Fibroblast of lung (primary cell): ENCODE measurements at places on chromosomes 12 and 14. TPM values are rescaled to one million over a fixed set of nuclear protein-coding genes. Genes with fewer than 3 reads are reported as not detected.

COX8C gene
- total RNA-seq, result 0.33 TPM in 1 of 2 replicates, not detected in the other

DNA sequence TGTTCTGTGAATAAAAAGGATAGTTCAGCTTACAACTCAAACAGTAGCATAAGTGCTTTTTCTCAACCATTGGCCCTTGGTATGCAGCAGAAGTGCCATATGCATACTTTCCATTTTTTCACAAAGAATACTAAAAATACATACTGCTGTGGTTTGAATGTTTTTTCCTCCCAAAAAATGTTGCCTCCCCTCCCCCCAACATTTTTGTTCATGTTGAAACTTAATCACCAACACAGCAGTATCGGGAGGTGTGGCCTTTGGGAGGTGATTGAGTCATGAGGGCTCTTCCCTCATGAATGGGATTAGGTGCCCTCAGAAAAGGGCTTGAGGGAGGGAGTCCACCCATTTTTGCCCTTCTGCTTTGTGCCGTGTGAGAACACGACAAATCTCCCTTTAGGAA is 198.6 kb downstream of the ESR2 start:
- no peak overlapping the region for H3K27ac ChIP-seq
- H3K36me3 ChIP-seq, result no peaks in the 10 kb centered on the region
- no peaks in the 10 kb centered on the region for H3K27me3 ChIP-seq
- DNase-seq, result peak; percentile 20
- H3K4me1 ChIP-seq, result no peaks in the 10 kb centered on the region

GRCh38 chr14:75144944-75145343 is 18.1 kb upstream of the NEK9 start:
- peaks cover 1% of the 10 kb centered on the region for H3K36me3 ChIP-seq
- H3K4me1 ChIP-seq, result no peaks in the 10 kb centered on the region
- H3K4me3 ChIP-seq, result no peak overlapping the region
- no peaks in the 10 kb centered on the region for H3K27me3 ChIP-seq
- H3K27ac ChIP-seq, result no peak overlapping the region

GRCh38 chr12:85448548-85449139 is 168.6 kb downstream of the ALX1 start:
- H3K4me1 ChIP-seq, result no peaks in the 10 kb centered on the region
- no peak overlapping the region for H3K4me3 ChIP-seq
- no peaks in the 10 kb centered on the region for H3K27me3 ChIP-seq
- no peaks in the 10 kb centered on the region for H3K36me3 ChIP-seq
- H3K27ac ChIP-seq, result no peak overlapping the region

DNA sequence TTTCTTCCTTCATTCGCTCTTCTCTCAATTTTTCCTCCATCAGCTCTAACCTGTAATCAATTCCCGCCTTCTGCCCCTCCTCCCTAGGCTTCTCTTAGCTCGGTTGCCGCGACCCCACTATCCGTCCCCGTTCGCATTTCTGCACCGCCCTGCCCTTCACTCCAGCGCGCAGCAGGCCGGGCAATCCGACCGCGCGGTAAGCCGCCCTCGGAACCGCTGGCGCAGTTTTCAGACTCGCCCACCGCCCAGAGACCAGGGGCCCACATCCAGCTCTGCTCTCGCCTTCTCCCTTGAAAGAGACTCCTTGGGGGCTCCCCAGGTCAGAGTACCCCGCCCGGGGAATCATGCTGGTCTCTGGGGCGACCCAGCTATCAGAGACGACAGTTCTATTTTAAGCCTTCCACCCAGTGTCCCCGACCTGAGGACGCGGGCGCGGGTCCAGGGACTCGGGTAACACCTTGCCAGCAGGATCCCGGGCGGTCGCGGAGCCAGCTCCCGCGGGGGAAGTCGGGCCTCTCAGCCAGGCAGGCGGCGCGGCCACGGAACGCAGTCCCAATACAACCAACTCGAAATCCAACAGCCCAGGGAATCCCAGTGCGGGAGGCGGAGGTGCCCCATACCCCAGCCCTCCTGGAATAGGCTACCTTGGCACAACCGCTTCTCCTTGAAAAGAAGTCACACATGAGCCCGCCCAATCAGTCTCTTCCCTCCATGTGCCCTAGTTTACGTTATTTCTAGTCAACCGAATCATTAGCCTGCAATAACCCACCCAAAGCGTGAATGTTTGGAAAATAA is 5.7 kb upstream of the SLC38A4 start:
- peaks cover 19% of the 10 kb centered on the region for H3K27me3 ChIP-seq
- DNase-seq, result peak; percentile 24
- H3K4me1 ChIP-seq, result peaks cover 2% of the 10 kb centered on the region
- H3K36me3 ChIP-seq, result no peaks in the 10 kb centered on the region
- no peak overlapping the region for H3K27ac ChIP-seq

ITGA5 gene
- total RNA-seq, result 133 and 232 TPM in 2 replicates

GRCh38 chr12:13126494-13126893 is 23.0 kb upstream of the GSG1 start:
- H3K36me3 ChIP-seq, result no peaks in the 10 kb centered on the region
- peaks cover 6% of the 10 kb centered on the region for H3K4me1 ChIP-seq
- H3K27me3 ChIP-seq, result no peaks in the 10 kb centered on the region
- H3K4me3 ChIP-seq, result no peak overlapping the region

PLEKHD1 gene
- total RNA-seq, result under 0.01 TPM in 2 replicates

DNA sequence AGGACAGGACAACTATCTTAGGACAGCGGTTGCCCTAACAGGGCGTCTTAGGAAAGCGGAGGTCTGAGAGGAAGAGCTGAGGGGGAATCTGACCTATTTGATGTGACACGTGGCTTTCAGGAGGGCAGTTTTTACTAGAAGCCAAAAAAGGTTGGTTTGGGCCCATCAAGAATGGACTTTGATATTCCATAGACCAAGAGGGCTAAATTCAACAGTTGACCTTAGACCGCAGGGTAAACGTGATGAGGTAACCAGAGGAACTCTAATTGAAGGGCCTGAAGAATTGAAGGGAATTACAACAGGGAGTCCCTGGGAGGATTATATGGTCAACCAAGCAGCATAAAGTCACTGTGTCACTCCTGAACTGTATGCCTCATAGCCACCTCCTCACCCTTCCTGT is 11.5 kb downstream of the C1S start:
- peaks cover 5% of the 10 kb centered on the region for H3K4me1 ChIP-seq
- peaks cover 15% of the 10 kb centered on the region for H3K36me3 ChIP-seq
- H3K27ac ChIP-seq, result no peak overlapping the region

CABP1 gene
- total RNA-seq, result under 0.01 TPM in 1 of 2 replicates, not detected in the other

- H3K4me3 ChIP-seq, result no peak overlapping the region
- H3K27ac ChIP-seq, result no peak overlapping the region
- no peaks in the 10 kb centered on the region for H3K4me1 ChIP-seq
Observed at GRCh38 chr14:105388110-105388951, 10.0 kb upstream of the TEX22 start.

DNA sequence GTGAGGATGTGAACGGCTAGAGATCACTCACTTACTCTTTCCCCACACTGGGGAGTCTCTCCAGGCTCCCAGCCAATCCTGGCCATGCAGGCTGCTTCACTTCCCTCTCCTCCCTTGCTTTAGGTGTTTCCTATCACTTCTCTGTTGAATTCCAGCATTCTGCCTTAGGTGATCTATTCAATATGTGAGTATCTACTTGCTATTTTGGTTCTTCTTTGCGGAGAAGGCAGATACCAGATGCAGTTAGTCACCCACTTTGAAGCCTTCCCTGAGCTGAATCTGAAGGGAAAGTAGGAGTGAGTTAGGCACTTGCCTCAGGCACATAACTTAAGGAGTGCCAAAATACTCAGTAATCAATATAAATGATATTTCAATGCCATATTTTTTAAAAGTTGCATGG is 36.0 kb upstream of the FAR2 start:
- no peaks in the 10 kb centered on the region for H3K4me1 ChIP-seq
- no peaks in the 10 kb centered on the region for H3K36me3 ChIP-seq
- H3K4me3 ChIP-seq, result no peak overlapping the region
- DNase-seq, result no peak
